ENCODE measurements at places on chromosomes 16 and 17. TPM values are rescaled to one million over a fixed set of nuclear protein-coding genes. Genes with fewer than 3 reads are reported as not detected.

DNA sequence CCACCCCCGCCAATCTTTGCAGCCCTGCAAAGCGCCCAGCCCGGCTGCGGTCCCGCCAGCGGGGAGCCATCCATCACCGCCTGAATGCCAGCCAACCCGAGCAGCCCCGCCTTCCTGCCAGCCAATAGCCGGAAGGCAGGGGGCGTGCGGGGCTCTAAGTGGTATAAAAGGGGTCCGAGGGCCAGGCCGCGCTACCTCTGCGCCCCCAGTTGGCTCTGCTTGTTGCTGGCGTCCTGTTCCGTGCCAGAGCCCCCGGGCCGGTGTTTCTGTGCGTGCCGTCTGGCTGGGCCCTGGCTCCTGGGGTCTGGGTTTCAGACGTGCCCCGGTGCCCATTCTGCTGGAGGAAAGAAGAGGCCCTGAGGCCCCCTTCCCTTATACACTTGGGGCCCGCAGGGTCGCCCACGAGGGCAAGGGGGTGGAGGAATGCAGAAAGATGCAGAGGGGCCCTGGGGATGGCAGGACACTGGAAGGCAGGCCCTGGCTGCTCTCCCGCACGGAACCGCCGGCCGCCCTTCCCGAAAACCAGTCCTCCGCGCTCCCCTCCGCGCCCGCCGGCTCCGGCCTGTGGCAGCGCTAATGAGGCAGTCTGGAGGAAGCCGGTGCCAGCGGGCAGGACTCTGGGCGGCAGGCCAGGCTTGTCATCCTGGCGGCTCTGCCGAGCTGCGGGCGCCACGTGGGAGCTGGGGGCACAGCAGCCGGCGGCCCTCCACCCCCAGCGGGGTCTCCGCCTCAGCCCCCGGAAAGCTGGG is 14.0 kb downstream of the COPZ2 start:
- DNase-seq, result peak; percentile 71

TBX2 gene
- 35.2 TPM for total RNA-seq

GRCh38 chr17:35011671-35012216 is 31.4 kb downstream of the LIG3 start:
- no peak for DNase-seq

FAM234A gene
- 51.7 TPM for total RNA-seq

- no peak for DNase-seq
Observed at GRCh38 chr17:17808706-17809432, 27.9 kb downstream of the SREBF1 start.

DNA sequence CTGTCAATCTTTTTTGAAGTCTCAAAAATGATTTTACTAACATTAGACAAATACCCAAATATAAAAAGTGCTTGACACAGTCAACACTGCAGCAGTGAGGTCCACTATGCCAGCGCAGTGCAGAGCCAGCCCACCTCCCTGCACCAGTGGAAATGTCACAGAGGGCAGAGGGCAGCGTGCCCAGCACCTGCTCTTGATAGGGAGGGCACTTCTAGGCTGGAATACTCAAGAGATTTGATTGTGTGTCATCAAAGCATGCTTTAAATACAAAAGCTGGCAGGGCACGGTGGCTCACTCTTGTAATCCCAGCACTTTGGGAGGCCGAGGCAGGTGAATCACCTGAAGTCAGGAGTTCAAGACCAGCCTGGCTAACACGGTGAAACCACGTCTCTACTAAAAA is 136.0 kb downstream of the ANKRD11 start:
- DNase-seq, result no peak

DNA sequence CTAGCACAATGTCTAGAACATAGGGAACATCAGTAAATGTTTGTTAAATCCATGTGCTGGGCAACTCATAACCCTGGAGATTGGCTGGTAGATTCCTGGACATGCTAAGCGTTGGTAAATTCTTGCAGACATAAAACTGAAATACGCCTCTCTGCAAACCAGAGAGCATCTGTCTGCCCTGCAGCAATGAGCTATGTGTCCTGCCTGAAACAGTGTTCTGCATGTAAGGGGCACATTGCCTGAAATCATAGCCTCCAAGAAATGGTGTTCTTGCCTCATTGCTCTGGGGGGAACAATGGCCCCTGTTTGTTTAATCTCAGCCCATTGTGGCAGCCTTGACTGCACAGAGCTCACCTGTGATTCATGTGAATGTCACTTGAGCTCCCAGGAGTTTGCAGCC is 113.5 kb upstream of the CCL2 start:
- DNase-seq, result no peak

DNA sequence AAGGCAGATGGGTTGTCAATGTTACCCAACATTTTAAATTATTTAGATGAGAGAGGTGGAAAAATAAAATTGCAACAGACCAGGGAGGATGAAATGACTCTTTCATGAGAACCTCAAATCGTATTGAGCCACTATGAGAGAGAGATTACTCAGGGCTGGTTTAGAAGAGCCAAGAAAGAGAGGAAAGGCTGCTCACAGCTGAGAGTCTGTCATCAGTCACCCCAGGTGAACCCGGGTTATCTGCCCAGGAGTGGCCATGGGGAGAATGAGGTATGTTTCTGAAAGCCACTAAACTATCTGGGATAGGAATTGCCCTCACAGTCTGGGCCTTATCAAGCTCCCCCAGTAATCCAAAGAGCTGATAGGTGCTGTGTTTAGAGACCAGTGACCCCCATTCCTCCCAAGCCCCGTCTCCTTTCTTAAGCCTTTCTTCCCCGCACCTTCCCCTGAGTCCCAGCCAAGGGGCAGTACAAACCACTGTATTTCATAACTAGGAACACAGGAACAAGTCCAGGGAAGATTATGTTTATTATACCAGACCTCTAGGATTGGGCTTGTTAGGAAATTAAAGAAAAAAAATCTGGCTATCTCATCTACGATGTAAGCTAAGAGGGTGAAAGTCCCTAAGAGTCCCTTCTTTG is 158.9 kb upstream of the NOL11 start:
- DNase-seq, result no peak

GRCh38 chr17:40480501-40481003 is 20.9 kb downstream of the TNS4 start:
- DNase-seq, result no peak

GRCh38 chr16:2748757-2749455 is 3.5 kb upstream of the SRRM2 start:
- DNase-seq, result no peak

DNA sequence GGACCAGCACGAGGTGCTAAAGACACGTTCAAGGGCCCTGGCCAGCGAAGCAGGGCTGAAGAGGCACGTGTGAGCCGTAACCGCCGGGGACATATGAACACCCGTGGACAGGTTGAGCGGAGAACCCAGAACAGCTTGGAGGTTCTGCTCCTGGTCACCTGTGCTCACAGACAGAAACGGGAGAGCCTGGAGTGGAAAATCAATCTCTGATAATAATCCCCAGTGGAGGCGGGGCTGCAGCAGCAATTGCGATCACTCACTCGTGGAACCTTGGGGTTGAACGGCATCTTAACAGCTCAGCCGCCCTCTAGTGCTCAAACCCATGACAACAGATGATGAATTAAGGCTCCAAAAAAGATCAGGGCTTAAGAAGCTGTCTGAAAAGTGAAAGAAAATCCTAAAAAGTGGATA is 25.6 kb downstream of the WIPI1 start:
- DNase-seq, result no peak

DNA sequence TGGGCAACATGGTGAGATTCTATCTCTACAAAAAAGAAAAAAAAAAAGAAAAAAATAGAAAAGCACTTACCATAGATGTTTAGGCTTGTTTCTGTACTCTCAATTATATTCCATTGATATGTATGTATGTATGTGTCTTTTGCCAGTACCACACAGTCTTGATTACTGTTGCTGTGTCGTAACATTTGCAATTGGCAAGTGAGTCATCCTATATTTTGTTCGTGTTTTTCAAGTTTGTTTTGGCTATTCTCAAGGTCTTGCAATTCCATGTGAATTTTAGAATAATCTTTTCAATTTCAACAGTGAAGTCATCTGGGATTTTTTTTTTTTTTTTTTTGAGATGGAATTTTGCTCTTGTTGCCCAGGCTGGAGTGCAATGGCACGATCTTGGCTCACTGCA is 19.3 kb downstream of the SPECC1 start:
- DNase-seq, result no peak

- no peak for DNase-seq
Observed at GRCh38 chr17:2940352-2940751, 123.1 kb downstream of the OR1D5 start.

GRCh38 chr16:50718061-50718760 is 23.7 kb upstream of the CYLD start:
- DNase-seq, result no peak

GRCh38 chr16:2586901-2587480 is 49.2 kb downstream of the PDPK1 start:
- DNase-seq, result no peak

NOD2 gene
- total RNA-seq, result 10.9 TPM

VAC14 gene
- 34.9 TPM for total RNA-seq

CFDP1 gene
- 31.1 TPM for total RNA-seq

DCAKD gene
- total RNA-seq, result 56.5 TPM

DNA sequence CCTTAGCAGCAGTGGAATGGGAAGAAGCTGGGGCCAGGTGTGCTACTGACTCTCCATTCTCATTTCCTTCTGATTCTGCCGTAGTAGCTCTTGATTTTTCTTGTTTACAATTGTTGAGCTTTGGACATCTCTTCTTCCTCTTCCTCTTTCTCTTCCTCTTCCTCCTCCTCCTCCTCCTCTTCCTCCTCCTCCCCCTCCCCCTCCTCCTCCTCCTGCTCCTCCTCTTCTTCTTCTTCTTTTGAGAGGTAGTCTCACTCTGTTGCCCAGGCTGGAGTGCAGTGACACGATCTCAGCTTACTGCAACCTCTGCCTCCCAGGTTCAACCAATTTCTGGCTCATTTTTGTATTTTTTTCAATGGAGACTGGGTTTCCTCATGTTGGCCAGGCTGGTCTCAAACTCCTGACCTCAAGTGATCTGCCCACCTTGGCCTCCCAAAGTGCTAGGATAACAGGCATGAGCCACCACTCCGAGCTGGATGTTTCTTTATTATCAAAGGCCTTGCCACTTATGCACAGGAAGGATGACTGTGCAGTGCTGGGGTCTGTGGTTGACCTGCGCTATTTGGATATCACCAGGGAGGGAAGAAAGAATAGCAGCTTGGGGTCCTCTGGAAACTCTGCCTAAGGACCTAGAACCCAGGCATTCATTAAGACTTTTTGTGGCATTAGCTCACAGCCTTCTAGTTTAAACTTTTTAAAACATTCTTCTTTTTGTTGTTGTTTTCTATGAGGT is 127.8 kb upstream of the KCNJ16 start:
- no peak for DNase-seq

EMC8 gene
- 36.6 TPM for total RNA-seq

DNA sequence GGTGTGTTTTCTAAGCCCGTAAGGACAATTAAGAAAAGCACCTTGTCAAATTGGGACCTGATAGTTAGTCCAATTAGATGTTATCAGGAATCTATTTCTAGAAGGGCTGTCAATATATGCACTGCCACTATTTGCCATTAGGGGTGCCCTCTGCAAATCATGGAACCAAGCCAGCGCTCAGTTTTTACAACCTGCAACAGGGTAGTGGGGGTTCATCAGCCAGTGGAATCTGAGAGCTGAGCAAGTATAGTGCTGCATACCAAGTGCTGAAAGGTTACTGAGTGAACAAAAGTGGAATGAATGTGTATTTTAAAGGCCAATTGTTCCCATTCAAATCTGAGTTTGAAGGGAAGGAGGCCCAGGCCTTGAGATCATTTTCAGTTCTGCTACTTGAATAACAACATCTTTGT is 10.4 kb downstream of the PRR11 start:
- no peak for DNase-seq

DNA sequence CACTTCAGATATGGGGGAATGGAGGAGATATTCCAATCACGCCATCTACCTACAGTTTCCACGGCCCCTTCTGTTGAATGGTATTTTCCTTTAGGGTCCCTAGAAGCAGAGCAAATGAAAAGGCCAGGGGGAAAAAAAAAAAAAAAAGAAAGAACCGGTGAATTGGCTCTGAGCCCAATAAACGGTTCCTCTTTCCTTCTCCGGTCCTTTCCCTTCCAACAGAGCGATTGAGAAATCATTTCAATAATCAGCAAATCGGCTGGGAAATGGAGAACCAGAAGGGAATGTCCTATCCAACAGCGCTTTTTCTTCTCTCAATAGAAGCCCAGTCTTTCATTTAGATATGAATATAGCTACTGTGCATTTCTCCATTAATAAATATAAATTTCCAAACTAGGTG is 26.8 kb upstream of the HOXB13 start:
- DNase-seq, result no peak

PKMYT1 gene
- not detected for total RNA-seq

GDPD3 gene
- 6.0 TPM for total RNA-seq

RPRML gene
- total RNA-seq, result not detected

- DNase-seq, result no peak
Observed at GRCh38 chr16:20844588-20844987, 38.3 kb downstream of the REXO5 start.

DNA sequence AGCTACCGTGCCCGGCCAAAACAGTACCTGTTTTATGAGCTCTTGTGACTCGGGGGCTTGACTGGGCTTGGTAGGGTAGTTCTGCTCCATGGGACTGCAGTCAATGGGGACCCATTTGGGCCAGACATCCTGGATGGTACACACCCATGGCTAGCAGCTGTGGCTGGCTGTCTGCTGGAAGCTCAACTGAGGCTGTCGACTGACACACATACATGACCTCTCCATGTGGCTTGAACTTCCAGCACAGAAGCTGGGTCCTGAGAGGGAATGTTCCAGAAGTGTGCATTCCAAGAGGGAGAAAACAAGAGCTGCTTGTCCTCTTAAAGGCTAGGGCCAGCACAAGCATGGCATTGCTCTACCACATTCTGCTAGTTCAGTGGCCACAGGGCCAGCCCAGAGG is 14.9 kb upstream of the NKD1 start:
- no peak for DNase-seq

- DNase-seq, result no peak
Observed at GRCh38 chr17:41492351-41492750, 2.6 kb upstream of the KRT36 start.

GRCh38 chr17:80032614-80033171 is 3.0 kb downstream of the TBC1D16 start:
- DNase-seq, result no peak

GRCh38 chr17:31112001-31112661 is 17.4 kb downstream of the NF1 start:
- no peak for DNase-seq

MARCHF10 gene
- not detected for total RNA-seq

ARL5C gene
- total RNA-seq, result 0.27 TPM

GRCh38 chr17:76558198-76559095 is 18.6 kb downstream of the PRCD start:
- no peak for DNase-seq

DNA sequence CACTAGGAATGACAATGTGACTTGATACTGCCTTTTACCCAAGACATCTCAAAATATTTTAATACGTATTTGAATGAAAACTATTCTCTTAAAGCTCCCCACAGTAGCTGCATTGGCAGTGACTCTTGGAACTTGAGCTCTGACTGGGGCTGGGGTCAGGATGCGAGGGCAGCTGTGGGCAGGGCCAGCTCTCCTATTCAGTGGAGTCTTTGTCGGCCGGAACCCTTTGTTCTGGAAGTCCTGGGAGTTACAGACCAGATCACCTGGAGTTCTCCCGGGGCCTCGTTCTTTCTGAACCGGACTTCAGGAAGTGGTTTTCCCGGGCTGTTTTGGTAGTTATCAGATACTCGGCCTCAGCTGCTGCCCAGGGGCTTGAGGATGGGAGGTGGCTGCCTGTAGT is 84.9 kb downstream of the NPIPB11 start:
- DNase-seq, result no peak

GRCh38 chr17:4072487-4073157 is 70.2 kb downstream of the ZZEF1 start:
- DNase-seq, result no peak

- DNase-seq, result no peak
Observed at GRCh38 chr17:2218426-2218825, 85.2 kb downstream of the SMG6 start.

METRNL gene
- total RNA-seq, result 180 TPM

- DNase-seq, result no peak
Observed at GRCh38 chr17:39969375-39969774, 6.6 kb downstream of the GSDMA start.

Data from thoracic aorta (tissue), 2 donors.